ENCODE measurements at places on chromosomes 1 and 21.

GRCh38 chr1:75341537-75341936, 207.3 kb downstream of the LHX8 start:
- no peak for DNase-seq

- DNase-seq: no peak
Measured at GRCh38 chr1:23597635-23598388, 38.5 kb upstream of the ID3 start.

DNA sequence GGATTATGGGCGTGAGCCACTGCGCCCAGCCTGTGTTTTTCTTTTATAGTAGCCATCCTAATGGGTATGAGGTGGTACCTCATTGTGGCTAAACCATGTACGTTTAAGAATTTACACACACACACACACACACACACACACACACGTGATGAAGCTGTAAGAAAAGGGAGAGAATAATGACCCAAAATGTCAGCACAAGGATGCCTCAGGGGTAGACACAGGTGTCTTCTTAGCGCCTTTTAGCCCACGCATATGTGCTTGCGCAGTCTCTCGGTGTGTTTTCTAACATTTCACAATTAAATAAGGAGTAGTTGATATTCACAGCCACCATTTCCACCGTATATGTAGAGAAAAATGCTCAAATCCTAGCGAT, 782 bp upstream of the PFKL start:
- no peak for DNase-seq

DNA sequence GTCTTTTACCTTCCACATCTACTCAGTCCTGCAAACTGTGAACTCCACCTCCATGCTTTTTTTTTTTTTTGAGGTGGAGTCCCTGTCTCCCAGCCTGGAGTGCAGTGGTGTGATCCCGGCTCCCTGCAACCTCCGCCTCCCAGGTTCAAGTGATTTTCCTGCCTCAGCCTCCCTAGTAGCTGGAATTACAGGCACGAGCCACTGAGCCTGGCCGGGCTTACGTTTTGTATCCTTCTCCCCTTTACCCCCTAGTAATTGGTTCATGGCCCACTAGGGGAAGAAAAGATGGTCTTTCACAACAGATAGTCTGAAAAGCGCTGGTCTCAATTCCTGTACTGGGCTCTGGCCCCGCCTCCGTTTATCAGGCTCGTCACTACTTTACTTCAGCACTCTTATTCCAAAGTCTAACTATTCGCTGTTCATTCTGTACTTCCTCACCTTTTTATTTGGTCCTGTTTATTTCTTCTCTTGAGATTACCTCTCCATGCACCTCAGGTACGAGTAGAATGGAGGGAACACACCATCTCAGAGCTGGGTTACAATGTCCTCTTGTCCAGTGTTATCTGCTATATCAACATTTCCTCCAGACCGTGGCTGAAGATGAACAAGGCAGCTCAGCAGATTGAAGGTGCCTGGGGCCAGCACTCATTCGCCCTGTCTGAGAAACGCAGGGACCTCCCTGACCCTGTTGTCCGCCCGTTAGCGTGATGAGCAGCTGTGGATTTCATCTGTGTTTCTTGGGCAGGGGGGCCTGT, 16.2 kb downstream of the CNST start:
- DNase-seq: no peak

GRCh38 chr1:97281962-97282361, 560.4 kb downstream of the PTBP2 start:
- no peak for DNase-seq

- DNase-seq: no peak
Measured at GRCh38 chr21:44765231-44766013, 36.2 kb downstream of the UBE2G2 start.

GRCh38 chr1:225873281-225873850, 8.8 kb downstream of the TMEM63A start:
- DNase-seq: no peak

- no peak for DNase-seq
Measured at GRCh38 chr1:114740331-114740730, 17.5 kb downstream of the CSDE1 start.

- no peak for DNase-seq
Measured at GRCh38 chr21:45827302-45827692, 154.3 kb upstream of the COL6A1 start.

DNA sequence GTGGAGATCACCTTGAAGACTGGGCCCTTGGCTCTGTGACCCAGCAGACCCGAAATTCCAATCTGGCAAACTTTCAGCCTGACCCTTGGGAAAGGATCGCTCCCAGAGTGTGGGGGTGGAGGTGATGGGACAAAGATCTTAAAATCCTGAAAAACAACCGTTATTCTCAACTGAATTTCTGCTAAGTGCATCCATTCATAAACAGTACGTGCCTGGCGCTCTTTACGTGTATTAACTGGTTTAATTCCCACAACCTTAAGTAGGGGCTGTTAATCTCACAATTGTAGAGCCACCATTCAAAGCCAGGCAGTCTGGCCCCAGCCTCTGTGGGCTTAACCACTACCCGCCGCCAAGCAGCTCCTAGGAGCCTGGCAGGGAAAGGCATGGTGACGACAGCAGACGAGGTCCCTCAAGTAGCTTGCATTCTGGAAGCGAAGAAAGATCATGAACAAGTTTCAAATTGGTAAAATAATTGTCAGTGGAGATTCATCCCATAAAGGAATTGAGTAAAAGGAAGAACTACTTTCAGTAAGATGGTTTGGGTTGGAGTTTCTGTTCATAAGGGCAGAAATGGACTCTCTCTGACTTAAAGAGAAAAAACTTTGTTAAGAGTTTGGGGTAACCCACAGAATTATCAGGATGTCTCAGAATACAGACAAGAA, 11.4 kb upstream of the RGS16 start:
- DNase-seq: peak; percentile 32

GRCh38 chr1:224727351-224728289, 111.5 kb downstream of the CNIH3 start:
- no peak for DNase-seq

DNA sequence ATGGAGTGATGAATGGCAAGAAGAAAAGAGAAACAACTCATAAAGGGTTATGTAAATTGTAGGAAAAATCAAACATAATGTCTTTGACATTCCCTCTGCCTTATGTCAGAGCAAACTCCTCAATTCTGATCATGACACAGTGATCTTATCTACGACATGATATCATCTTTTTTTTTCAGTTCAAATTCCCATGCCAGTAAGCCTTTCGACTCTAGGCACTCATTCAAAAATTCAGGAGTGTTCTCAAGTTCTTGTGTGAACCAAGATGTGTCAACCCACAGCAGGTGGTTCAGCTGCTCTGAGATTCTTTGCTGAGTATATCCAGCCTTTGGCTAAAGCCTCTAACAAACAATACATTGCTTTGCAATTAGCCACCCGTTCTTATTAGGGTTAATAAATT, 97.1 kb upstream of the ESRRG start:
- no peak for DNase-seq

GRCh38 chr1:92907949-92908684, 53.1 kb downstream of the DIPK1A start:
- no peak for DNase-seq

DNA sequence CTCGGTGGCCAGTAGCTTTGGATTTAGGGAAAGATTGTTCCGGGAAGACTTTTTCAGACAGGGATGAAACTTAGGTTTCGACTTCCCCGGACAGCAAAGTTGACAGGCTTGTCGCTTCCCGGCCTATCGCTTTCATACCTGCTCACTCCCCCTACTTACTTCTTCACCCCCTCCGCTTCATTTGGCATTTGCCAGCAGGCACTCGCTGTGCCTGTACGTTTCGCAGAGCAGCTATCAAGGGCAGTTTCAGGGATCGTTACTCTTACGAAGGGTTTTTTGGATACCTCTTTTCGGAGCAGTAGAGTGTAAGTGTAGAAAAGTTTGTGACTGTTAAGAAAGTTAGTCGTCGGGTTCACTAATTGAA, 393 bp downstream of the BLZF1 start:
- DNase-seq: peak; percentile 27

DNA sequence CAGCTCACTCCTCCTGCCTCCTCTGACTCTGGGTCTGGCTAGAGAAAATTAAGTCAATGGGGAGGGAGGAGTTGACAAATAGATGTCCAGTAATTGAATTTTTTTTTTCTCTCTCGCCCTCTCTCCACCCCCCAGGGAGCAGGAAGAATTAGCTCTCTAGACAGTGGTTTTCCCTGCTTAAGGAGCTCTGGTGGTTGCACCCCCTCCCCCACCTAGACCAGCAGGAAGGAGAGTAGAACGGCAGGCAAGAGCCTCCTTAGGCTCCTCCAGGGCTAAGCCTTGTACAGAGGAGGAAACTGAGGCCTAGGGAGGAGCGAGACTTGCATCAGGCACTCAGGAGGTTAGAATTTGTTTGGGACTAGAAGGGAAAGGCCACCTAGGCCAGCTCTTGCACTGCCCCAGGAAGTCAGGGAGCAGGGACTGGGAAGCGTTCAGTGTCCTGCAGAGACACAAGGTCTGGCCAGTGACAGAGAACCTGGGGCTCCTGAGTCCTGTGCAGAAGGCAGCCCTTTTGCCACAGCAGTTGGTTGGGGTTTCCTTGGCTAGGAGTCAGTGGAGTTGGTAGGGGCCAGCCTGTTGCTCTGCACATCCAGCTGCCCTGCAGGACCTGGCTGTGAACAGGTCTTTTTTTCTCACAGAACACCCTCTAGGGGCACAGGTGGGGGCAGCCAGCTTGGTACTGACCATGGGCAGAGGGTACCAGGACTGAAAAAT, 49.5 kb upstream of the ACOT11 start:
- DNase-seq: no peak

- DNase-seq: peak; percentile 68
Measured at GRCh38 chr1:199113265-199113869, 474.5 kb downstream of the PTPRC start.

DNA sequence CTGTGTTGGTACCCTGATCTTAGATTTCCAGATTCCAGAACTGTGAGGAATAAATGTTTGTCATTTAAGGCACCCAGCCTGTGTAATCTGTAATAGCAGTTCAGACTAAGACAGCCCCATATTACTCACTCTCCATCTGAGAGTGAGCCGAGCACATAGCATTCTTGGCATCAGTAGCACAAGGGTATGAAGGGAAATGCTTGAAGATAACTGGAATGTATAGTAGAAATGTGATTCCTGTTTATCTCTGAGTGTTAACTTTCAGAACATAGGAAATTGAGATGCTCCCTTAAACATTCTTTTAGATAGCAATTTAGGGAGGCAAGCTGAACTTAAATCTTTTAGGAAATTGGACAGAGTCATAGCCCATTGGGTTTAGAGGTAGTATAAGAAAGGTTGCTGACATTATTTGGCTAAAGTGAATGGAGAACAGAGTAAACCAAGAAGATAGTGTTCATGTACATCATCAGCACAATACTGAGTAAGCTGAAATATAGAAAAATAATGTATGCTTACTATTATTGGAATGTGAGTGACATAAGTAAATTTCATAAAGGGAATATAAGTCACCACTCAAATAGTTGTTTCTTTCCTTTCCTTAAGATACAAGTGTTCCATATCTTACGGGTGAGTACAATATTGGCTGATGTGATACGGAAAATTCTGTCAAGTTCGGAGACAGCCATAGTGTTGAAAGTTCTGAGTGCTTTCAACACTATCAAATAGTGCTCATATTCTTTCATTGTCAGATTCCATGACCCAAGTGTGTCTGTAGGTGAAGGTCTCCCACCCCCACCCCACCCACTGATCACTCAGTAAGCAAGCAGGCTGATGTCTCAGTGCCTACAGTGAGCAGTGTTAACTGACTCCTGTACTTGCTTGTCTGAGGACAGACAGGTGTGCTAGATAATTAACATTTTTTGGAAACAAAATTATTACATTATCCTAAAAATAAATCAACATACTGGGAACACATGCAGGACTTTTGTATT, 73.7 kb downstream of the LRRC8D start:
- no peak for DNase-seq

DNA sequence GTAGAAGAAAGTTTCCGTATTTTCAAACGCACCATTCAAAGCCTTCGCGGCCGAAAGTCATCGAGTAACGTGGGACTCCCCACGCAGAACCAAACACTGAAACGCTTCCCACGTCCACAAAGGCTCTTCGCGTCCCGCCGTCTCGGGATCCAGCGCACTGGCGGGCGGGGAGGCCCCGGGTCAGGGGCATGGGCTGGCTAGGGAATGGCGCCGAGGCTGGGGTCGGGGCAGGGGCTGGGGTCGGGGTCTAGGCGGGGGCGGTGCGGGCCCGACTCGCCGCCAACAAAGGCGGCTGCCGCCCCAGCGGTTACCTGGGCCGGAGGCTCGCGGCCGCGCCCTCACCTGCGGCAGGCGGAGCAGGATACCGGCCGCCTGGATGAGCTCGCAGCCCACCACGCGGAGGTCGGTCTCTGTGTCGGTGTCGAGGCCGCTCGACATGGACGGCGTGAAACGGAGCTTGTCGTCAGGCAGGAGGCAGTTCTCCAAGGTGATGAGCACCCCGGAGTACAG, 403 bp downstream of the CCNL2 start:
- DNase-seq: no peak

DNA sequence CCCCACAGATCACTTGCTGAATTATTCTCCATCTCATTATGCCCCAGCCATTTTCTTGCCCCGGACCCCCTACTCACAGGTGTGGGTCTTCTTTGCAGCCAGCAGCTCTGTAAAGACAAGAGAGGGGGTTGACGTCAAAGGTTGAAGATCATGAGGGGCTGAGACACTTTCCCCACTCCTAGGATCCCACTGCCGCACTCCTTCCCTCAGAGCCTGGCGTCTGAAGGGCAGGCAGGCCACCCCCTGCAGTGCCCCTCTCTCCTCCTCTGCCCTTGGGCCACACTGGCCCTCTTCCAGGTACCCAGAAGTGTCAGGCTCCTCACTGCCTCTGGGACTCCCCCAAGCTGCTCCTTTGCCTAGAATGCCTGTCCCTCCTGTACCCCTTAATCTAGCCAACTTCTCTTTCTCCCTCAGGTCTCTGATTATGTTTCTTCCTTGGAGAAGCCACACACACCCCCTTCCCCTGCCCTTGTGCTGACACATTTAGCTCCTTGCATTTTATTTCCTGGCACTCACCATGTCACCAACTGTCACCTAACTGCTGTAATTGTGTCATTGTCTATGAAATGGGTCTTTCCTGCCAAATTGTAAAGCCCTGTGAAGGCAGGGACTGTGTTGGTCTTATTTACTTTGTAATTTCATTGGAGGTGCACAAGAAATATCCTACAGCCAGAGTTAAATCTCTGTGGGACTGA, 2.1 kb downstream of the RORC start:
- no peak for DNase-seq

DNA sequence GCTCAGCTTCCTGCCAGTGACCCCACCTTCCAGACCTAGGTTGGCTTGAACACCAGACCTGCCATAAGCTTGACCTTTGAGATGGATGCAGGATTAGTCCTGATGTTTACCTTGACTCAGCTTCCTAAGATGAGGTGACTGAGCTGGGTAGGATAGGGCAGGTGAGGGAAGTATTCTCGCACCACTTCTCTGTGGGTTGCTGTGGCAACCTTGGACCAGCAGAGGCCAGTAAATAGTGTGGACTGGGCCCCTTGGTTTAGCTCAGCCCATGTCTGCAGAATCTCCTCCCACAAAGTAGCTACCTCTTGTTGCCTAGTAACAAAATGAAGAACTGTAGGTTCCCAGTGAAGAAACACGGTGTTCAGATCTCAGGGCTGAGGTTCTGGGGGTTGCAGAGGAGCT, 8.4 kb downstream of the RPS6KA1 start:
- DNase-seq: no peak

All from stimulated activated CD4-positive, alpha-beta T cell treated with anti-CD3 and anti-CD28 coated beads, Interleukin-4, amount 100 ng/mL, for 1 hour (primary cell).